CD8-positive, alpha-beta memory T cell (primary cell): ENCODE measurements at places on chromosomes 5 and 9. TPM values are rescaled to one million over a fixed set of nuclear protein-coding genes. Genes with fewer than 3 reads are reported as not detected.

- H3K27me3 ChIP-seq: no peaks in the 10 kb centered on the region
- H3K4me1 ChIP-seq: peaks cover 86% of the 10 kb centered on the region
- H3K4me3 ChIP-seq: peak within 1 kb of the TSS; percentile 76
- peaks cover 4% of the 10 kb centered on the region for H3K36me3 ChIP-seq
- DNase-seq: peak; percentile 55
These were observed at the start of gene TRAF1 for GRCh38 chr9:120926397-120926928. Gene TRAF1, minus strand, starts transcription at chr9:120926796. Its CDS starts 721 bp downstream, at chr9:120926075.

GRCh38 chr9:69036309-69036708 is 757 bp downstream of the FXN start:
- H3K27ac ChIP-seq: peak overlapping the region; percentile 59
- no peaks in the 10 kb centered on the region for H3K27me3 ChIP-seq
- peak; percentile 20 for DNase-seq
- H3K4me3 ChIP-seq: peak overlapping the region; percentile 80
- no peaks in the 10 kb centered on the region for H3K36me3 ChIP-seq

DNA sequence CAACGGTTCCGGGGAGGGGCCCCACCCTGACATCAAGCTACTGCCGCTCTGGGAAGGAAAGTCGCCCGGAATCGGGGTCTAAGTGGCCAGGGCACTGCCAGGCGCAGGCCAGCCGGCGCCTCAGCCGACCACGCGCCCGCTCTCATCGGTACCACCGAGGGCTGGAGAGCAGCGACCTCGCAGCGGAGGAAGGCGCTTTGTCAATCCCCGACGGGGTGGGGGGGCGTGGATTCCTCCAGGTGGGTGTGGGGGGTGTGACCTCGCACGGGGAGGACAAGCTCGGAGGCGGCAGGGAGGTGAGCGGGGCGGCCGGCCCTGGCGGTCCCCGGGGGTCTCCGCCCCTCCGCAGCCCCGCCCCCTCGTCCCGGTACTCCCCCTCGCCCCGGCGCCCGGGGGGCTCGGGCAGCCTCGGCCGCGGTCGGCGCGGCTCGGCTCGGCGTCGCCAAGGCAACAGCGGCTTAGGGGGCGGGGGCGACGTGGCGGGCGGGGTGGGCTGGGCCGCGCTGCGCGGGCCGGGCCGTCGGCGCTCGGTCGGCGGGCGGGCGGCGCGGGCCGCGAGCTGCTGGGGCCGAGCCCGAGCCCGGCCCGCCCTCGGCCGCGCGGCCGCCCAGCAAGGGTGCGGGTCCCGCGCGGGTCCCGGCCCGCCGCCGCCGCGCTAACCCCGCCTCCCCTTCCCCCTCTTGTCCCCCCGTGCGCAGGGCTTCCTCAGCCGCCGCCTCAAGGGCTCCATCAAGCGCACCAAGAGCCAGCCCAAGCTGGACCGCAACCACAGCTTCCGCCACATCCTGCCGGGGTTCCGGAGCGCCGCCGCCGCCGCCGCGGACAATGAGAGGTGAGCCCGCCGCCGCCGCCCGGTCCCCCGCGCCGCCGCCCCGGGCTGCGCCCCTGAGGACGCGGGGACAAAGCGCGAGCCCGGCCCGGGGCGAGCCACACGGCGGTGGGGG is 47.5 kb downstream of the DAB2IP start:
- peaks cover 17% of the 10 kb centered on the region for H3K27me3 ChIP-seq
- no peaks in the 10 kb centered on the region for H3K36me3 ChIP-seq
- peaks cover 7% of the 10 kb centered on the region for H3K4me1 ChIP-seq
- peak; percentile 70 for DNase-seq
- H3K27ac ChIP-seq: no peak overlapping the region

GRCh38 chr9:17906176-17906840 is 327.4 kb downstream of the SH3GL2 start:
- DNase-seq: no peak
- no peak overlapping the region for H3K27ac ChIP-seq
- no peaks in the 10 kb centered on the region for H3K4me1 ChIP-seq

DNA sequence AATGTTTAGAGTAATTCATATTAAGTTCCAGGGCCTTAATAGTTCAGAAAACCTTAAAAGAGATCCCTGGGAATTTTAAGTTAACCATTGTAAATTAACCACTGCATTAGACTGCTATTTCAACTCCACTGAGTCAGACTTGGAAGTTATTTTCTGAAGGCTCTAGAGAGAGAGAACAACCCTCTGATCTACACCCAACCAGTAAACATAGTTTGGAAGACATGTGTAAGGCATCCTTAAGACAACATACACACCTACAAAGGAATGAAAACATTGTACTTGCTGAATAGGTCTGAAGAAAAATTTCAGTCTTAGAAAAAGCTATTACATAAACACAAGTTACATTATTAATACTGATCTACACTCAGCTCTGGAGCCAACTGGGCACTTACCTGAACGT is 158.2 kb upstream of the FST start:
- H3K4me1 ChIP-seq: no peaks in the 10 kb centered on the region
- H3K27me3 ChIP-seq: no peaks in the 10 kb centered on the region
- no peak overlapping the region for H3K27ac ChIP-seq
- no peak for DNase-seq
- H3K4me3 ChIP-seq: no peak overlapping the region

GRCh38 chr9:33437205-33437604 is 10.2 kb downstream of the AQP3 start:
- no peak overlapping the region for H3K27ac ChIP-seq
- no peaks in the 10 kb centered on the region for H3K36me3 ChIP-seq
- H3K4me1 ChIP-seq: no peaks in the 10 kb centered on the region
- no peak overlapping the region for H3K4me3 ChIP-seq

GRCh38 chr5:93954421-93955069 is 213.1 kb upstream of the POU5F2 start:
- no peaks in the 10 kb centered on the region for H3K36me3 ChIP-seq
- no peak overlapping the region for H3K4me3 ChIP-seq
- H3K4me1 ChIP-seq: no peaks in the 10 kb centered on the region
- H3K27me3 ChIP-seq: no peaks in the 10 kb centered on the region

DNA sequence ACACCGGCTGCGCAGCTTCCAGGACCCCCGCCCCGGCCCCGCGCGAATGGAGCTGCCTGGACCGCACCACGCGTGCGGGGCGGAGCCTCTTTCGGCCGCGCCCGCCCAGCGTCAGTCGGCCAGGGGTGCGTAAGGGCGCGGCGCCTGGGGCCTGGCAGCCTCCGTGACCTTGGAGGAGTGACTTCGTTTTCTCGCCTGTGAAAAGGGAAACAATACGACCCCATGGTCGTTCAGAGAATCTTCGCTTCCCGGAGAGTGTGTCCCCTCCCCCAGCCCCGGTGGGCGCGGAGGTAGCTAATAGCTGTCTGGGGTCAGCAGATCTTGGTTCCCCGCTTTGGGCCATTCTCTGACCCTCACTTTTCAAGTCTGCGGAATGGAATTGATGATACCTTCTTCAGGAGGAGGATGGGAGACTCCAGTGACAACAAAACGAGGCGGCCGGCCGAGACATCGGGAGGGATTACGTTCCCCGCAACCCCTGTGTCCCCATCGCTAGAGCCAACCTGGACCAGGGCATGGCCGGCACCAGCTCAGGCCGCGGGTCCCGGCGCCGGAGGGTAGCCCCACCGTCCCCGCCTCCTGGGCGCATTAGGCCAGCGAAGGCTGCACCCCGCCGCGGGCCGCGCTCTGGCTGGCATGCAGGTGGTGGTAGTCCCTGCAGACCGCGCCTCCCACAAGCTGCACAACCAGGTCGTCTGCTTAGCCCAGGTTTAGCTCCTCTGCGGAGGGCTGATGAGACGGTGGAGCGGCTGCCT is 5.5 kb upstream of the CDHR2 start:
- H3K4me3 ChIP-seq: peak overlapping the region; percentile 92
- no peaks in the 10 kb centered on the region for H3K36me3 ChIP-seq
- no peaks in the 10 kb centered on the region for H3K27me3 ChIP-seq
- peak overlapping the region; percentile 85 for H3K27ac ChIP-seq
- peaks cover 69% of the 10 kb centered on the region for H3K4me1 ChIP-seq
- DNase-seq: peak; percentile 63

DNA sequence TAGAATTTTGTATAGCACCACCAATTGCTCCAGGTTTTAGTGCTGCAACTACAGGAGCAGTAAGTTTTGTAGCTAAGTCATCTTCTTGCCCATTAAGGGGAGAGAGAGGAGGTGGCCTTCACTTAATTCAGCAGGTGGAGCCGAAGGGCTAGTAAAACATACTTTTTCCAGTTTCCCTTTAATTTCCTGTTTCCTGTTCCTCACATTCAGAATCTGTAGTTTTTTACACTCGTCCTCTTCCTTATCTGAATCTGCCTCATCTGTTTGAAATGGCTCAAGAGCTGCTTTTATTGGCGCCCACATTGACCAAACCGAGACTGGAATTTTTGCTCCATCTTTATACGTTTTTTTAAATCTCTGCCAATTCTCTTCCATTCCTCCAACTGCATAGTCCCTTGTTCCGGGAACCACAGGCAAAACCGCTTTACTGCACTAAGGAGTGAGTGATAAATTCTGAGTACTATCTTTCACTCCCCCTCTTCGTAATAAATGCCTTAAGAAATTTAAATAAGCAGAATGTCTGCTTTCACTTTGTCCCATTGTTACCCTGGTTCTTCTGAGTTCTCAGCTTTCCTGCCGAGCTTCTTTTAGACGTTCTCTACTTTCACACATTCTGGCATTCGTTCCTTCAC is 133.9 kb downstream of the DROSHA start:
- no peaks in the 10 kb centered on the region for H3K4me1 ChIP-seq
- no peak overlapping the region for H3K27ac ChIP-seq
- H3K27me3 ChIP-seq: no peaks in the 10 kb centered on the region
- DNase-seq: no peak

GRCh38 chr9:73125651-73126050 is 26.0 kb upstream of the ANXA1 start:
- no peak for DNase-seq
- H3K36me3 ChIP-seq: no peaks in the 10 kb centered on the region
- no peaks in the 10 kb centered on the region for H3K4me1 ChIP-seq
- H3K27me3 ChIP-seq: no peaks in the 10 kb centered on the region
- H3K27ac ChIP-seq: no peak overlapping the region

GRCh38 chr9:89165341-89165740 is 13.3 kb downstream of the SHC3 start:
- H3K4me3 ChIP-seq: no peak overlapping the region
- H3K27ac ChIP-seq: no peak overlapping the region
- H3K27me3 ChIP-seq: no peaks in the 10 kb centered on the region
- H3K4me1 ChIP-seq: no peaks in the 10 kb centered on the region
- DNase-seq: no peak
- H3K36me3 ChIP-seq: no peaks in the 10 kb centered on the region

- H3K27ac ChIP-seq: no peak overlapping the region
- no peak for DNase-seq
- no peaks in the 10 kb centered on the region for H3K27me3 ChIP-seq
- H3K4me1 ChIP-seq: no peaks in the 10 kb centered on the region
- H3K36me3 ChIP-seq: no peaks in the 10 kb centered on the region
- no peak overlapping the region for H3K4me3 ChIP-seq
These were observed 954.5 kb downstream of the DTWD2 start for GRCh38 chr5:118033686-118034338.

GRCh38 chr9:93112864-93113389 is 16.9 kb downstream of the CARD19 start:
- H3K4me3 ChIP-seq: no peak overlapping the region
- DNase-seq: no peak
- H3K27ac ChIP-seq: no peak overlapping the region
- H3K4me1 ChIP-seq: peaks cover 24% of the 10 kb centered on the region
- no peaks in the 10 kb centered on the region for H3K36me3 ChIP-seq

DNA sequence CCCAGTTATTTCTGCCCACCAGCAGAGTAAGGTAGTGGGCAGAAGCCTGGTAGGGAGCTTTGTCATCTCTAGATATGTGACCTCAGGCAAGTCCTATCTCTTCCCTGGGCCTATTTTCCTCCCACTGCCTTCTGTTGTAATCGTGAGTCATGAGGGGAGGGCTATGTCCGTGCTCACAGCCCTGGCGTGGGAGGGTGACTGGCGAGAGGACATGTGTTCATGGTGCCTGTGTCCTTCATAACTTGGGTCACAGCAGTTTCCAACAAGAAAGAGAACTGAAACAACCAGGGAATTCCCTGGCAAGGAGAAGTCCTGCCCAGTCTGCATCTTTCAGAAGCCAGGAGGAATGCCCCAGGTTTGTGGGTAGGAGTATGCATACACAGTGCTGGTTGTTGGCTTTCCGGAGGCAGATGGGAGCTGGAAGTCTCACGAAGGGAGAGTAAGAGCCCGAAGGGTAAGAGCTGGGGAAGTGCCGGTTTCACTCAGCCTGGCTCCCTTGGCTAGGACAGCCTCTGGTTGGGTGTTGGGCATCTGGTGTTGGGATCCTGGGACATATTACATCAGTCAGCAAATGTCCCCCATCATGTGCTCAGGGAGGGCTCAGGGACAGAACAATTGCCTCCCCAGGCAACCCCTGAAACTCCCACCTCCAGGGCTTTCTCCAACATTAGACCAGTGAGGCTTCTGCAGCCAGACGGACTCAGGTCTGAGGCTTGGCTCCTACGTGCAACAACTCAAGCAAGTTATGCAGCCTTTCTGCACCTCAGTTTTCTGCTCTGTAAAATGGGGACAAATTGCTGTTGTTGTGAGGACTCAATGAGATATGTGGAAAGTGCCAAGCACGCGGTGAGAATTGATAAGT is 4.3 kb upstream of the TIFAB start:
- H3K4me1 ChIP-seq: no peaks in the 10 kb centered on the region
- no peaks in the 10 kb centered on the region for H3K27me3 ChIP-seq
- H3K4me3 ChIP-seq: no peak overlapping the region
- H3K36me3 ChIP-seq: no peaks in the 10 kb centered on the region
- DNase-seq: no peak
- H3K27ac ChIP-seq: peak overlapping the region; percentile 33

DNA sequence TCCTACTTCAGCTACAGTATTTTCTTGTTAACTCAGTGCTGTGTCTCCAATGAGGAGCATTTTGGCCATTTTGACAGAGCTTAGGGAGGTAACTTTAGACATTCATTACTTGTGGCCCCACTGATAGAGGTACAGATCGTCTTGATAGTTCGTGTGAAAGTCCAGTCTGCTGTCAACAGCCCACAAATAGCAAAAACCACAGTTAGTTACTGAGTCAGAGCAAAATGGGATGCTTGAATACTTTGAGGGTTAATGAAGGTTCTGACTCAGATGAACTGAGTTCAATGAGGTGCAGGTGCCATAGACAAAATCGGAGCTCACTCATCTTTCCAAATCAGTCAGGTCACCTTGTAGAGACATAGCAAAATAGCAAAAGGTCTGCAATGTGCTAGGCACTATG is 163.1 kb upstream of the TLE4 start:
- H3K36me3 ChIP-seq: no peaks in the 10 kb centered on the region
- H3K27me3 ChIP-seq: no peaks in the 10 kb centered on the region
- no peak overlapping the region for H3K4me3 ChIP-seq
- no peaks in the 10 kb centered on the region for H3K4me1 ChIP-seq

- no peak overlapping the region for H3K27ac ChIP-seq
- no peak overlapping the region for H3K4me3 ChIP-seq
- H3K4me1 ChIP-seq: peaks cover 43% of the 10 kb centered on the region
- no peaks in the 10 kb centered on the region for H3K27me3 ChIP-seq
- DNase-seq: no peak
These were observed 2.6 kb upstream of the NSD1 start for GRCh38 chr5:177131019-177131320.

PDCD1LG2 gene
- 0.37 TPM for total RNA-seq

HRH2 gene
- 28.9 TPM for total RNA-seq

ZBTB43 gene
- 22.8 TPM for total RNA-seq

NKD2 gene
- total RNA-seq: 0.48 TPM

MFAP3 gene
- 20.5 TPM for total RNA-seq

CATSPER3 gene
- total RNA-seq: 0.29 TPM

PALM2AKAP2 gene
- not detected for total RNA-seq

TAF11L13 gene
- total RNA-seq: not detected

LHX3 gene
- not detected for total RNA-seq

GLIPR2 gene
- 17.5 TPM for total RNA-seq

IL13 gene
- total RNA-seq: 65.3 TPM
